ENCODE measurements at places on chromosomes 4 and X. TPM values are rescaled to one million over a fixed set of nuclear protein-coding genes. Genes with fewer than 3 reads are reported as not detected.

DNA sequence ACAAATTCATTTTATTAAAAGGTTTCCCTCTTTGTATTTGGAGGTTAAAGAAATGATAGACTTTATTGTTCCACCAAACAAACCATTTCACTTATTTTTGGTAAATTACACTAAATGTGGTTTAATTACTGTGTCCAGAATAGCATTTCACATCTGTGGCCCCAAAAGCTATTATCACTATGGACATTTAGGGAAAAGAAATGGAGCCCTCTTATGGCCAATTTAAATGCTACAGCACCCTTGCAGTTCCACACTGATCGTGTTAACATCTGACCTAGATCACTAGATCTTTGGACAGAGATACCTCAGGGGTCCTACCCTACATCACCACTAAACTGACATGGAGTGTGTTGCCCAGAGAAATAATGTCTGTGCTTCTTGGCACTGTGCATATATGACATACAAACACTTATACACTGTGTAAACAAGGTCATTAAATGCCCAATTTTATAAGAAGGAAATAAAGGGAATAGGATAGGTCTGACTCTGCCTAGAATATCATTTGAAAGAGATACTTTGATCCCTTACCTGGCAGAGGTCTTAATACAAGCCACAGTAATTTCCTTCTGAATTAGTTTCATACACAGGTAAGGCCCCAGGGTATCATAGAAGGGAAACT is 163.9 kb downstream of the KDR start:
- DNase-seq, result no peak
- no peaks in the 10 kb centered on the region for H3K36me3 ChIP-seq
- no peaks in the 10 kb centered on the region for H3K27me3 ChIP-seq
- no peak overlapping the region for H3K4me3 ChIP-seq
- no peak overlapping the region for H3K27ac ChIP-seq
- H3K4me1 ChIP-seq, result no peaks in the 10 kb centered on the region

DNA sequence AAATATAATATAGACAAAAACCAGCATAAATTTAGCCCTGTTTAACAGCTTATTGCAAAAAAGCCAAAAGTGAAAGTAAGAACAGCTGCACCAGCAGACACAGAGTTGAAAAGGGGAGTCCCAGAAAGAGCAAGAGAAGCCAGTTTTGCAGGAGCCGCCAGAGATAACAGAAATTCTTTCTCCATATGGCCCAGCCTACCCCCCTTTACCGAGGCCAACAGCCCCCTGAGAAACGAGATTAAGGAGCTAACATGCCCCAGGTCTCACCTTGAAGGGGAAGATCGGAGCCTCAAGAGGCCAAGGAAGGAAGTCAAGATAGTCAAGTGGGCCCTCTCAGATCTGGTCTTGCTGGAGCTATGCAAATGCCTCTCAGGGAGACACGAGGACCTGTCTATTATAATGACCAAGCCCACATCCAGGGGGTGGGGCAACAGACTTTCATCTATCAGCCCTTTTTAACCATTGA is 4.8 kb downstream of the ACOX3 start:
- H3K4me3 ChIP-seq, result no peak overlapping the region
- DNase-seq, result no peak
- H3K4me1 ChIP-seq, result no peaks in the 10 kb centered on the region
- H3K27me3 ChIP-seq, result no peaks in the 10 kb centered on the region
- no peaks in the 10 kb centered on the region for H3K36me3 ChIP-seq
- H3K27ac ChIP-seq, result peak overlapping the region; percentile 47

- no peaks in the 10 kb centered on the region for H3K36me3 ChIP-seq
- no peak for DNase-seq
- no peaks in the 10 kb centered on the region for H3K27me3 ChIP-seq
- H3K27ac ChIP-seq, result no peak overlapping the region
- no peak overlapping the region for H3K4me3 ChIP-seq
These were observed 105.3 kb upstream of the IGSF1 start for GRCh38 chrX:131394384-131394783.

DNA sequence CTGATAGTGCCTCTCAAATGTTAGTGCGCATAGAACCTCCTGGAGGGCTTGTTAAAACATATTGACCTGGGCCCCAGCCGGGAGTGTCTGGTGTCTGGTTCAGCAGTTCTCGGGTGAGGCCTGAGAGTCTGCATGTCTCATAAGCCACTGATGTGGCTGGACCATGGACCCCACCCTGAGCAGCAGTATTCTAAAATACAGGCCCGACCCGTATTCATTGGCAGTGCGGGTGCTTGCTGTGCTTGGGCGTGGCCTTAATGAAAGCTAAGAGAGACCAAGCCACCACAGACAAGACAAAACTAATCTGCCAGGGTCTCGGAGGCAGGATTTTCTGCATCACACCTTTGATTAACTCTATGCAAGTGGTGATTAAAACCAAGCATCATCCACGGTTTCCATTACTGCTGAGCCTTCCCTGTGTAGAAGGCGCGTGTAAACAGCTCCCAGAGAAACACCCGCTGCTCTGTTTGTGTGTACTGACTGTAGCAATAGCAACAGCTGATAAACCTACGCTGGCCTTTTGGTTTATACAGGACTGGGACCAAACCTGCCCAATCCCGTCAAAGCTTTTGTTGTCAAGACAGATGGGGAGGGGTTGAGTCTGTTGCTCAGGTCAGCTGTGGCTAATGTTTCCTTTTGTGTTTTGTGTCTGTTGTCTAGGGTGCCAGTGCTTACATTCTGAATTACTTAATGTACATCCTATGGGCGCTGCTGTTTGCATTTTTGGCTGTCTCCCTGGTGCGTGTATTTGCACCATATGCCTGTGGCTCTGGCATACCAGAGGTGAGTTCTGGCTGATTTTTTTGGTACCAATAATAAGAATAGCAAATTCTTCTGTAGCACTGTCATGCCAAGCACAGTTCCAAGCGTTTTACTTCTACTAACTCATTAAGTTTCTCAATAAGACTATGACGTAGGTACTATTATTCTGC is 40.8 kb downstream of the CLCN4 start:
- no peaks in the 10 kb centered on the region for H3K36me3 ChIP-seq
- H3K4me3 ChIP-seq, result no peak overlapping the region
- no peaks in the 10 kb centered on the region for H3K27me3 ChIP-seq
- DNase-seq, result no peak
- no peak overlapping the region for H3K27ac ChIP-seq

- H3K4me1 ChIP-seq, result no peaks in the 10 kb centered on the region
- no peak for DNase-seq
- H3K27ac ChIP-seq, result no peak overlapping the region
These were observed 139.7 kb downstream of the LRBA start for GRCh38 chr4:150875367-150875766.

The CNGA2 gene
- polyA plus RNA-seq, result not detected

The RTL5 gene
- polyA plus RNA-seq, result 5.7 TPM

DNA sequence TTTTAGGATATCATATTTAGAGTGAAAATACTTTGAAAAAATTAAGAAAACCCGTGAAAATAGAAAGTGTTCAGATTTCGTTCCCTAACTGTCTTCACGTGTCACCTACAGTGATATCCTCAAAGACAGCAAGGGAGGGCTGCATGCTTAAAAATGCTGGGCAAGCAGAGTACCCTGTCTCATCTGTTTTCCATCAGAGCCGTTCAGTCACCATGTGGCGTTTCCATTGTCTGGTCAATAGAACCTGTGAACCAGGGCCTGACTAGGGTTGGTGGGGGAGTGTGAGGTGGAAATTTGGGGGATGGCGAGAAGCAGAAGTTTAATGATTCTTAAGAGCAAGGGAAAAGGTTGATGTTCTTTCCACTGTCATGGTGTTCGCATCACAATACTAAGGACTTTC is 173.9 kb downstream of the BMPR1B start:
- H3K27me3 ChIP-seq, result no peaks in the 10 kb centered on the region
- no peaks in the 10 kb centered on the region for H3K36me3 ChIP-seq

The FDCSP gene
- not detected for polyA plus RNA-seq

GRCh38 chr4:175614890-175615289 is 197.2 kb downstream of the GPM6A start:
- H3K36me3 ChIP-seq, result no peaks in the 10 kb centered on the region
- H3K27ac ChIP-seq, result no peak overlapping the region
- DNase-seq, result no peak
- no peaks in the 10 kb centered on the region for H3K27me3 ChIP-seq
- H3K4me1 ChIP-seq, result no peaks in the 10 kb centered on the region

The FBXW7 gene
- polyA plus RNA-seq, result 5.5 TPM

DNA sequence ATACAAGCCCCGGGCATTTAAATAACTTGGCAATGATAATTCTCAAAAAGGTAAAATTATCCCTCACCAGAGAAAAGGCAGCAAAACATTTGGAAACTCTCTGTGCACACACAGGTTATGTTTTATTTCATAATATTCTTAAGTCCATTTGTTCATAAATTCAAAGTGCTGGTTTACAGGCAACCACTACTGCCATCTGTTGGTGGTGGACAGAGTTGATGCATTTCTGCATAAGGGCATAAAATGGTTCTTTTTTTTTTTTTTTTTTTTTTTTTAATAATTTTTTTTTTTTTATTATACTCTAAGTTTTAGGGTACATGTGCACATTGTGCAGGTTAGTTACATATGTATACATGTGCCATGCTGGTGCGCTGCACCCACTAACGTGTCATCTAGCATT is 31.5 kb upstream of the IL21 start:
- H3K36me3 ChIP-seq, result no peaks in the 10 kb centered on the region
- H3K27me3 ChIP-seq, result no peaks in the 10 kb centered on the region
- H3K4me1 ChIP-seq, result no peaks in the 10 kb centered on the region
- H3K27ac ChIP-seq, result no peak overlapping the region
- DNase-seq, result no peak

The FGB gene
- polyA plus RNA-seq, result 23.5 TPM

- no peak for DNase-seq
- no peak overlapping the region for H3K4me3 ChIP-seq
- H3K4me1 ChIP-seq, result no peaks in the 10 kb centered on the region
- no peaks in the 10 kb centered on the region for H3K36me3 ChIP-seq
- H3K27me3 ChIP-seq, result peaks cover 9% of the 10 kb centered on the region
These were observed 10.0 kb upstream of the AP1S2 start for GRCh38 chrX:15864629-15865028.

- peak; percentile 56 for DNase-seq
- H3K27ac ChIP-seq, result peak overlapping the region; percentile 72
- H3K4me3 ChIP-seq, result peak overlapping the region; percentile 56
- no peaks in the 10 kb centered on the region for H3K36me3 ChIP-seq
These were observed 14.6 kb upstream of the SLC25A4 start for GRCh38 chr4:185128272-185129119.

The WDFY3 gene
- 9.4 TPM for polyA plus RNA-seq

The ETDB gene
- not detected for polyA plus RNA-seq

- H3K27ac ChIP-seq, result no peak overlapping the region
- H3K36me3 ChIP-seq, result no peaks in the 10 kb centered on the region
- no peaks in the 10 kb centered on the region for H3K27me3 ChIP-seq
These were observed 88.2 kb downstream of the ADGRA3 start for GRCh38 chr4:22427675-22428074.

The XPNPEP2 gene
- polyA plus RNA-seq, result 78.6 TPM

DNA sequence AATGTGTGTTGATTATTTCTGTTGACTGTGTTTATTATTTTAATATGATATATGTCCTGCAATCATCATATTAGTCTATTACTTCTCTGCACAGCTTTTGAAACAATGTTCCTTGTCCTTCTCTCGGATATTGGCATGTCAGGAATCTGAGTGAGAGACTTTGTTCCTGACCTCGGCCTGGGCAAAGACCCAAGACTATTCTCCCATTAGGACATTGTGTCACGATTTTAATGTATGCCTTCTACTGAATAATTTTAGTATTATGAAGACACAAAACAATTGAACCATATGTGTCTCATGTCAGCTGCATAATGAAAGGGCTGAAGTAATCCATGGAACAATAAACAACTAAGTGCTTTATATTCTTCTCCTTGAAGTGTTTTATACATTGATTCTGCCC is 580.8 kb upstream of the TENM3 start:
- no peak overlapping the region for H3K27ac ChIP-seq
- no peak overlapping the region for H3K4me3 ChIP-seq
- DNase-seq, result no peak
- no peaks in the 10 kb centered on the region for H3K27me3 ChIP-seq
- H3K36me3 ChIP-seq, result no peaks in the 10 kb centered on the region

DNA sequence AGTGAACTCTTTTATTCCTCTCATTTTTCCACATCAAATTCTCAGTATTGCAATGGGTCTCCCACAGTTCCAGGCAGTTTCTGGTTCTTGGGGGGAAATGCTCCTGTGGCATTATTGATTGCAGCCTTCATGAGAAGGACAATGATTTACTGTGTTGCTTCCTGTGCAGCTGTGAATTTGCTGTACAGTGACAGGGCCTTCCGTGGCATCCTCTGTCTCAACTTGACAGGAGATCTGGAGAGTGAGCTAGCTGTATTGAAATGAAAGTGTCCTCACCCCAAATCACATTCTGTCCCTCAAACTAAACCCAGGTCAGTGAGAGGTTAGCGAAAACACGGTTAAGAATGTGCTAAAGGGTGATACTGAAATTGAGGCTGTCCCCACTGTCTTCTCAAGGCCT is 77.1 kb upstream of the ATOH1 start:
- H3K4me1 ChIP-seq, result no peaks in the 10 kb centered on the region
- no peak for DNase-seq
- H3K36me3 ChIP-seq, result no peaks in the 10 kb centered on the region
- H3K27me3 ChIP-seq, result no peaks in the 10 kb centered on the region

The MMRN1 gene
- polyA plus RNA-seq, result 0.62 TPM

The RNF150 gene
- polyA plus RNA-seq, result 5.0 TPM

- H3K4me1 ChIP-seq, result no peaks in the 10 kb centered on the region
- no peaks in the 10 kb centered on the region for H3K36me3 ChIP-seq
- H3K27ac ChIP-seq, result no peak overlapping the region
- H3K4me3 ChIP-seq, result no peak overlapping the region
- DNase-seq, result no peak
These were observed 37.0 kb upstream of the NSG1 start for GRCh38 chr4:4349867-4350266.

Data from kidney (tissue), 22 donors.